ENCODE measurements at places on chromosomes 16 and 17.

DNA sequence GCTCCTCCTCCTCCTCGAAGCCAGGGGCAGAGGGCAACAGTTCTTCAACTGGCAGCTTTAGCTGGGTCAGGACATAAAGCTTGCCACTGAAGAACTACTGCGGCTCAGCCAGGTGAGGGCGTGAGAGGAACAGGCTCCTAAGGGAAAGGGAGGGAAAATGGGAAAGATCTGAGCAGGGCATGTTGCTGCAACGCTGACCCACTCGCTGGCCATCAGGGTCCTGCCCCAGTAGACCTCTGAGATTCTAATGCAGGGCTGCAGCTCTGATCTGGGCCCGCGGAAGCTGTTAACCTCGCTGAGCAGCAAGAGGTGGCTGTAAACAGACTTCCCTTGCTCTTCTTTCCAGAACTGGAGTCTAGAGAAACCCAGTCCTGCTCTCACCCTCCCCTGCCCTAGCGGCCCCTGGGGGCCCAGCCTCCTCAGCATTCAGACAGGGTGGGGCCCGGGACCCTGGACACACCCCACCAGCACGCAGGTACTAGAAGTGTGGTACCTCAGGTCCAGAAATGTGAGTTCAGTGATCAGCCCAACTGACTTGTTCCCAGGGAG lies 3.8 kb upstream of the TLCD2 start:
- DNase-seq: no peak

GRCh38 chr17:58271216-58271931 lies 9.4 kb downstream of the MPO start:
- no peak for DNase-seq

DNA sequence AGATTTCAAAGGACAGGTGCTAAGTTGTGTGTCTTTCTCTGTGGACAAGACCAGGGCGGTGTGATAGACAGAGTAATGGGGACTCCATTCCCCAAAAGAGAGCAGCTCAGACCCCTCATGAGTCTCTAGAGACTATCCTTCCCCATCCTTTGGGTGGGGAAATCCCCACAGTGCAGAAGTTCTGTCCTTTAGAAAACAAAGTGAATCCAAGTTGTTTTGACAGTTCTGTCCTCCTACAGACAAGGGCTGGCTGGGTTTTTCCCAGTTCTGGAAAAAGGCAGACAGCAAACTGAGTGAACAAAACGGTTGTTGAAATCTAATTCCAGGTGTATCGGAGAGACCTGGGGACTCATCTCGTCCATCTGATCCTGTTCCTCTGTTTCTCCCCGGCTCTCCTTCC lies 11.0 kb upstream of the HAS3 start:
- DNase-seq: no peak

GRCh38 chr16:54651440-54652195 lies 279.0 kb upstream of the IRX5 start:
- no peak for DNase-seq

DNA sequence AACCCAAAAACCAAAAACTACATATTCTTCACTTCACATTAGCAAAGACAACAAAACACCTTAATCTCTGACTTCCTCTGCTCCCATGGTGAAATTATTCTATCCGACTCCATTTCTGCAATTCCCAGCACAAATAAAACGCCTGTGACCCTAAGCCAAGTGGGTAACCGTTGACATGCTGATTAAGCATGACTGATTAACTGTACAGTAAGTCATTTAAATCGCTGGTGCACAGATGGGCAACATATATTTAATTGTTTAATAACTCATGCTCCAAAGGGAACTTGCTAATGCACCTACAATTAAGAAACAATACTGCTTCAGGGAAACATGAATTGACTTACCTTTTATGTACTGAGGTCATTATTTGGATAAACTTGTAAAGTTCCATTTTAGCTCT lies 436.7 kb downstream of the KIF2B start:
- no peak for DNase-seq

DNA sequence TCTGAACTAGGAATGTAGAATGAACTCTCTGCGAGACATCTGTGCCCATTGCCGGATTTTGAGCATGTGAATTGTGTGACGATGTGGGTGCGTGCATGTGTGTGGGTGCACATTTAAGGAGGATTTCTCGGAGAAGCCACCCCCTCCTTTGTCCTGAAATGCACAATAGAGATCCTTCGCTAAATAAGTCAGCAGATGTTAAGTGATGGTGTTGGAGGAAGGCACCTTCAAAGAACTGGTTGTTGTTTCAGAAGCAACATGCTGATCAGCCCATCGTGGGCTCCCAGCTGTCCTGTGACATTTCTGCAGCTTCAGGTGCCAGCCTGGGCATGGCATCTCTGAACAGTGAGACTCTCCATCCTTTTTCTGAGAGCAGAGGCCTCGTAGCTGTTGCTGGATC lies 194.9 kb downstream of the MSI2 start:
- DNase-seq: no peak

DNA sequence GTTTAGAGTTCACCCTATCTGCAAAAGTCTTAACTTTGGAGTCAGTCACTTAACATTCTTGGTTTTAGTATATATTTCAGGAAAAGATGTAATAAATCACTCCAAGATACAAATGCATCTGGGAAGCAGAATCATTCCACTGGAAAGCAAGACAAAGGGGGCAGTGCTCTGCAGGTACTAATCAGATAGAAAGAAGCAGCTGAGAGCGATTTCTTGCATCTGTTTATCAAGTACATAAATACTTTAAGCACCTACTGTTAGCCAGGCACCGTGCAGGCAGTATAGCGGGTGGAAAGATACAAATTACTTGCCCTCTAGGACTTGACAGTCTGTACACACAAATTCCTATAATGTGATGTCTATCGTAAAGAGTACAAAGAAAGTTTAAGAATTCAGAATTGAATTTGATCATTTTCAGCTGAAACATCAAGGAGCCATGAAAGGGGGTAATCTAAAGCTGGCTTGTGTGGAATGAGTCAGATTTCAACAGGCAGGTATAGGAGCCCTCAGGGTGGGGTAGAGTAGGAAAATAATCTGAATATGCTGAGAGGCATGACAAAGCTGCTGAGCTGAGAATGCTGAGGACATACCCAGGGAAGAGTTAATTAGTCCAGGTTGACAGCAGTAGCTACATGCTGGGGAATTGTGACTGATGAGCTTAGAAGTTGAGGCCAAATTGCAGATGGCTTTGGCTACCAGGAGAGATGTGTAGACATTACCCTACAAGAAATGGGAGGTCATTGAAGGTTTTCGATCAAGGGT lies 110.2 kb downstream of the CA10 start:
- no peak for DNase-seq

DNA sequence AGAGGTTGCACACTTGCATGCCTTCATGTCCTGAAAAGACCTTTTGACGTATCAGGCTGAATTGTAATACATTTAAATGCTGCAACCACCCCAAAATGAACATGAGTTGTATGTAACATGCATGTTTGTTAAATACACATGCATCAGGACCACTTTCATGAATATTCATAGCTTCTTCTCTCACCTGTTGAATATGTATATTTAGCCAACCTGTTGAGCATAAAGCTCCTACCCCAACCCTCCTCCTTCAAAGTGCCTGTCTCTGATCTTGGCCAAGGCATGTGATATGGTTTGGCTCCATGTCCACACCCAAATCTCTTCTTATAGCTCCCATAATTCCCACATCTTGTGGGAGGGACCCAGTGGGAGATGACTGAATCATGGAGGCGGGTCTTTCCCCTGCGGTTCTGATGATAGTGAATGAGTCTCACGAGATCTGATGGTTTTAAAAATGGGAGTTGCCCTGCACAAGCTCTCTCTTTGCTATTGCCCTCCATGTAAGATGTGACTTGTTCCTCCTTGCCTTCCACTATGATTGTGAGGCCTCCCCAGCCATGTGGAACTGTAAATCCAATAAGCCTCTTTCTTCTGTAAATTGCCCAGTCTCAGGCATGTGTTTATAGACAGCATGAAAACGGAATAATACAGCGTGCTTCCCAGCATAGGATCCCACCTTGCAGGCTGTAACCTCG lies 3.8 kb upstream of the CRYM start:
- DNase-seq: no peak

GRCh38 chr16:73000020-73000906 lies 47.7 kb downstream of the ZFHX3 start:
- DNase-seq: no peak

- no peak for DNase-seq
Measured at GRCh38 chr17:40605306-40605705, 40.0 kb upstream of the CCR7 start.

GRCh38 chr17:34146440-34147043 lies 108.5 kb upstream of the CCL2 start:
- no peak for DNase-seq

- DNase-seq: no peak
Measured at GRCh38 chr17:32822996-32823395, 53.9 kb downstream of the MYO1D start.

GRCh38 chr16:22190081-22190775 lies 15.8 kb upstream of the EEF2K start:
- no peak for DNase-seq

DNA sequence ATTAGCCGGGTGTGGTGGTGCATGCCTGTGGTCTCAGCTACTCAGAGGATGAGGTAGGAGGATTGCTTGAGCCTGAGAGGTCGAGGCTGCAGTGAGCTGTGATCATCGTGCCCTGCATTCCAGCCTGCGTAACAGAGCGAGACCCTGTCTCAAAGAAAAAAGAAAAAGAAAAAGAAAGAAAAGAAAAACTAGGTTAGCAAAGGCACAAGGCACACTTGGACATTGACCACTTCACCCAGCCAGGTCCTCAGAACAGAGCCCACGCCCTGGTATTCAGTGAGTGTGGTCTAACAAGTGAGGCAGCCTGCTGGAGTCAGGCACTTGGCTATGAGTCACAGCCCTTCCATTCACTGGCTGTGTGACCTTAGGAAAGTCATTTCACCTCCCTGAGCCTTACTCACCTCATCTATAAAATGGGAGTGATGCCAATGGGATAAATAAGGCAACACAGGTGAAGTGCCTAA lies 10.4 kb downstream of the MILR1 start:
- DNase-seq: no peak

DNA sequence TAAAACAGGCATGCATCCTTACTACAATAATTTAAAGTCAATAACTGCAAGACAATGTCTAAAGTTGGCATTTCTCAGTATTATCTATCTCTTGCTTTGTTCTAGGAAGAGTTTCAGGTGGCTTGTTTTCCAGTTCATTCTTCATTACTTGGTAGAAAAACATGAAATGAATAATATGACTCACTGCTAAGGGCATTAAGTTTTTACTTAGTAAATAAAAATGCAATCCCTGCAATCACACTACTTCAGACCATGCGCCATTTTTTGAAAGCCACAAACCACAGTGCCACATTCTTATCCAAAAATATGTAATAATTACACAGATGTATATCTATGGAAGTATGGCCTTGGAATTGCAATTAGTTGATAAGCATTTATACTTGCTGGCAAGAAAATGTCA lies 55.4 kb downstream of the CREBBP start:
- DNase-seq: no peak
